ENCODE measurements at places on chromosomes 11 and 22. TPM values are rescaled to one million over a fixed set of nuclear protein-coding genes. Genes with fewer than 3 reads are reported as not detected.
A peak's percentile ranks its signal among the peaks of the same experiment; 100 is the strongest.

- DNase-seq, result no peak
Observed at GRCh38 chr11:79708319-79708932, 267.6 kb upstream of the TENM4 start.

DNA sequence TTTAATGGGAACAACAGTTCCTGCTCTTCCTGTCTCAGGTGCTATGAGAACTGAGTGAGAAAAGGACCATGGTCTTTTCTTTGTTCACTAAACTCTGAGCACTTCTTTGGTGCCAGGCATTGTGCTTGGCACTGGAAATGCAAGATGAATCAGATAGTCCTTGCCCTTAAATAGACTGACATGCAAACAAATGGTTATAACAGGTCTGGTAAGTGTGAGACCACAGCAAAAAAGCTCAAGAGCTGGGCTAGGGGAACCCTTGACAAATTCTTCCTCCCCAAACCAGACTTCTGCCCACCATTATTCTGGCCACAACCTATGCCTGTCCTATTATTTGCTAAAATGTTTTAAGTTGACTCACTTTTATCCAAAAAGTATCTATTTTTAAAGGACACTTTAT is 5.1 kb downstream of the SLC43A3 start:
- DNase-seq, result no peak

DNA sequence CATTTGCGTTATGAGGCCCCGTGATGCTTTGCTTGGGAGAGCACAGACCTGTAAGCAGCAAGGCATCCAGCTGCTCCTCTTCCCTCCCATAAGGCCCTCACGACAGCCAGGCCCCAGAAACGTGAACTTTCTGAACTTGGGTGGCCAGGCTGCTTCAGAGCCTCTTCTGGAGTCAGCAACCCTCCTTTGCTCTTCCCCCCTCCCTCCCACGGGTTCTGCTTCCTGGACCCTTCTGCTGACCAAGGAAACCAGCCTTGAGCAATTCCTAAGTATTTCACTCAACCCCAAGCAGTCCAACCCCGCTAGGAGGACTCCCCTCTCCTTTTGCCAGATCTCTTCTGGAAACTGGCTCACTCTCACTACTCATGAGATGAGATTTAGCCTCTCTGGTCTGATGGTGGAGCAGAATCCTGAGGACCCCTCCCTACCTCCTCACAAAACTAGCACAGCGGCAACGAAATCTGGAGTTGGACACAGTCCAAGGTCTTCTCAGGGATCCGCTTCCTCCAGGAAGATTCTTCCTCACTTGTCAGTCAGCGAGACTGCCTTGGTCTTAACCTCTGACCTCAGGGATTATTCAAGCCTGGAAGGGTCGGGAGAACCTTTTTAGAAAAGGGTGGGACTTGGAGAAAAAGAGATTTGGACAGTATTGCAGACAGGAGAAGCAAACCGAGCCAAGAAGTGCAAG is 86.2 kb downstream of the UBASH3B start:
- DNase-seq, result no peak

- DNase-seq, result no peak
Observed at GRCh38 chr11:85685820-85686459, at the start of gene CCDC89. Gene CCDC89 (minus strand): TSS chr11:85686195. CDS start chr11:85686130, 65 bp downstream.

GRCh38 chr11:117843666-117844484 is 19.3 kb upstream of the FXYD2 start:
- peak; percentile 63 for DNase-seq

GRCh38 chr11:65584106-65584505 is 8.3 kb downstream of the EHBP1L1 start:
- DNase-seq, result no peak

UPB1 gene
- 0.21 TPM for total RNA-seq

SPDYC gene
- total RNA-seq, result not detected

THY1 gene
- 0.83 TPM for total RNA-seq

Measured in activated T-helper 1 cell treated with anti-CD3 and anti-CD28 coated beads, Interleukin-12 subunit alpha, Interleukin-12 subunit beta, Interleukin-2, Interleukin-4 antibody, amounts not matched to agents 30 ng/mL and 10 ng/mL and 1 ng/mL, durations not matched to agents 14 hours and 24 hours and 36 hours (primary cell).